ENCODE measurements at places on chromosomes 1 and 21. TPM values are rescaled to one million over a fixed set of nuclear protein-coding genes. Genes with fewer than 3 reads are reported as not detected.
A peak's percentile ranks its signal among the peaks of the same experiment; 100 is the strongest.

The COL6A2 gene
- 55.7 TPM for total RNA-seq

The TMEM269 gene
- not detected for total RNA-seq

The AIRE gene
- 0.11 TPM for total RNA-seq

The ERG gene
- total RNA-seq, result 2.5 TPM

The SH3D21 gene
- total RNA-seq, result 22.8 TPM

The AVPR1B gene
- 0.89 TPM for total RNA-seq

The OR2AK2 gene
- not detected for total RNA-seq

The ELF3 gene
- total RNA-seq, result 1,162 TPM

The TSPAN2 gene
- 14.6 TPM for total RNA-seq

The ADAM30 gene
- not detected for total RNA-seq

The PTGER3 gene
- 3.7 TPM for total RNA-seq

- H3K27me3 ChIP-seq, result no peaks in the 10 kb centered on the region
- no peak overlapping the region for H3K4me3 ChIP-seq
- H3K4me1 ChIP-seq, result no peaks in the 10 kb centered on the region
- peak overlapping the region; percentile 52 for H3K27ac ChIP-seq
These were observed 3.7 kb upstream of the SLC1A7 start for GRCh38 chr1:53145942-53146708.

- H3K27me3 ChIP-seq, result no peaks in the 10 kb centered on the region
- no peak for DNase-seq
- no peak overlapping the region for H3K4me3 ChIP-seq
- no peaks in the 10 kb centered on the region for H3K36me3 ChIP-seq
- no peak overlapping the region for H3K27ac ChIP-seq
These were observed 131.0 kb downstream of the KCNT2 start for GRCh38 chr1:196477262-196477661.

DNA sequence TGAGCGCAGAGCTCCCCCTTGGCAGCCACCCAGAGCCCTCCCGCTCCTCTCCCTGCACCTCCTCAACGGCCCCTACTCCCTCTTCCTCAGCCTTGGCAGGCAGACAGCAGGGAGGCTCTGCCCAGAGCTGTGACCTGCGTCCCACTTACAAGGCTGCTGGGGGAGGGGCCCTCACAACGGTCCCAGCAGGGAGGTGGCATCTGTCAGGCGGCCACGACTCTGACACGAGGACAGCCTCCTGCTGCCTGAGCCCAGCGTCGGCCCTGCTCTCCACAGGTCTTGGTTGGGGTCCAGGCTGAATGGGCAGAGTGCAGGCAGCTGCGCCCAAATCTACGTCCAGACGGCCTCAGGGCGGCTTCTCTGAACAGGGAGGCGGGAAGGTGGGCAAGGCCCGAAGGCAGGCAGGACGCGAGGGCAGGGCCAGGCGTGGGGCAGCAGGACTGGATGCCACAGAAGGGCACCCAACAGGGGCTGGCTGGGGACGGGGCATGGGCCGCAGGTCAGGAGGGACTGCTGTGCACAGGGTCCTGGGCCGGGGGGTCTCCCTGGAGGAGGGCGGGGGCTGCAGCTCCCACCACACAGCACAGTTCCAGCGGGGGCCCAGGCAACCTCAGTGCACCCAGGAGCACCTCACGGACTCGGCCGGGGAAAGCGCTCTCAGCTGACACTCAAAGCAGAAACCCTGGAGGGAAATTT is 7.5 kb downstream of the SLC19A1 start:
- H3K27ac ChIP-seq, result no peak overlapping the region
- H3K27me3 ChIP-seq, result no peaks in the 10 kb centered on the region
- H3K4me1 ChIP-seq, result peaks cover 22% of the 10 kb centered on the region
- no peak overlapping the region for H3K4me3 ChIP-seq

- H3K27ac ChIP-seq, result no peak overlapping the region
- H3K27me3 ChIP-seq, result no peaks in the 10 kb centered on the region
- no peaks in the 10 kb centered on the region for H3K4me1 ChIP-seq
- H3K36me3 ChIP-seq, result no peaks in the 10 kb centered on the region
These were observed 9.9 kb upstream of the HAO2 start for GRCh38 chr1:119358636-119359035.

DNA sequence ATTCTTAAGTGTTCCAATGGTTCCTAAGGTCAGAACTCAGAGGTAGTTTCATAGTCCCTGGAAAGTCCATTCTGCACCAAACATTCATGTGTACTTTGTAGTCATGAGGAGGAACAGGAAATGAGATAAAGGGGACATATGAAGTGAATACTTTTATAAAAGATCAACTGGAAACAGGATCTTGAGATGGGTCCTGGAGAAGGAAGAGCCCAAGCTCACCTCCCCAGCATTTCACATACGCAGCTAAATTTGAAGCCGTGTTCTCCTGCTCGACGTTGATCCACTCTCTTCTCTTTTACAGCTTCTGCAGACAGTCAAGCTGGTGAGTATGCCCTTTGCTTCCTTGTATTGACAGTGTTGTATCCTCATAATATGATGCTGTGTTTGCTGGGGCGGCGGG is 429 bp downstream of the FCGR2A start:
- H3K4me1 ChIP-seq, result no peaks in the 10 kb centered on the region
- no peak overlapping the region for H3K27ac ChIP-seq
- no peaks in the 10 kb centered on the region for H3K36me3 ChIP-seq
- H3K4me3 ChIP-seq, result no peak overlapping the region

- DNase-seq, result no peak
- no peaks in the 10 kb centered on the region for H3K36me3 ChIP-seq
- H3K4me1 ChIP-seq, result no peaks in the 10 kb centered on the region
- no peaks in the 10 kb centered on the region for H3K27me3 ChIP-seq
These were observed 52.7 kb upstream of the GRHL3 start for GRCh38 chr1:24266398-24266941.

GRCh38 chr1:107343601-107344000 is 202.8 kb downstream of the NTNG1 start:
- no peak for DNase-seq
- H3K27ac ChIP-seq, result no peak overlapping the region
- no peak overlapping the region for H3K4me3 ChIP-seq
- no peaks in the 10 kb centered on the region for H3K4me1 ChIP-seq

DNA sequence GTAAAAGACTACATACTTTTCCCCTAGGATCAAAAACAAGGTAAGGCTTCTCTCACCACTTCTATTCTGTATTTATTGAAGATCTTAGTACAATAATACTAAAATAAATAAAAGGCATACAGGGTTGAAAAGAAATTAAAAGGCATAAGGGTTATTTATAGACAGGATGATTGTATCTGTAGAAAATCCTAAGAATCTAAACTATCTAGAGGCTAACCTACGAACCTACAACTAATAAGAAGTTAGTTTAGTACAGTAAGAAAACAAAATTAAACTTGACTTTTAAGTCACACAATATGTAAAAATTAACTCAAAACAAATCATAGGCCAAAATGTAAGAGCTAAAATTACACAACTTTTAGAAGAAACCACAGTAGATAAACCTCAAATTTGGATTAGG is 50.4 kb upstream of the ADAM30 start:
- no peaks in the 10 kb centered on the region for H3K4me1 ChIP-seq
- no peak overlapping the region for H3K27ac ChIP-seq
- H3K4me3 ChIP-seq, result no peak overlapping the region
- DNase-seq, result no peak
- H3K36me3 ChIP-seq, result peaks cover 3% of the 10 kb centered on the region
- H3K27me3 ChIP-seq, result no peaks in the 10 kb centered on the region

DNA sequence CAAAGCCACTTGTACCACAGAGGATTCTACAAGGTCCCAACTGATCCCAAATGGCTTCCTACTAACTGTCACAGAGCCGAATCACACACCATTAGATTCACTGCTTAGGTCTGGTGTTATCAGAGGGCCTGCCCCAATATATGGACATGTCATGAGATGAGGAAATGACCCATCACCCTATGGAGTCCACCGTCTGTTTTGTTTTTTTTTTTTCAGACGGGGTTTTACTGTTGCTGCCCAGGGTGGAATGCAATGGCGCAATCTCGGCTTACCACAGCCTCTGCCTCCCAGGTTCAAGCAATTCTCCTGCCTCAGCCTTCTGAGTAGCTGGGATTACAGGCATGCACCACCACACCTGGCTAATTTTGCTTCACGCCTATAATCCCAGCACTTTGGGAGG is 83.8 kb upstream of the ETS2 start:
- H3K4me1 ChIP-seq, result no peaks in the 10 kb centered on the region
- DNase-seq, result no peak
- no peaks in the 10 kb centered on the region for H3K36me3 ChIP-seq

- no peak overlapping the region for H3K4me3 ChIP-seq
- DNase-seq, result peak; percentile 59
- H3K36me3 ChIP-seq, result no peaks in the 10 kb centered on the region
- no peaks in the 10 kb centered on the region for H3K27me3 ChIP-seq
These were observed 2.8 kb upstream of the TTC22 start for GRCh38 chr1:54803761-54804470.

GRCh38 chr1:193322211-193322610 is 135.8 kb upstream of the B3GALT2 start:
- no peak overlapping the region for H3K4me3 ChIP-seq
- no peak overlapping the region for H3K27ac ChIP-seq
- no peaks in the 10 kb centered on the region for H3K27me3 ChIP-seq

- peaks cover 7% of the 10 kb centered on the region for H3K4me1 ChIP-seq
- H3K27ac ChIP-seq, result no peak overlapping the region
- no peak overlapping the region for H3K4me3 ChIP-seq
These were observed 2.7 kb upstream of the ADSS2 start for GRCh38 chr1:244454412-244454811.

- no peaks in the 10 kb centered on the region for H3K36me3 ChIP-seq
- H3K4me1 ChIP-seq, result no peaks in the 10 kb centered on the region
- no peaks in the 10 kb centered on the region for H3K27me3 ChIP-seq
- H3K4me3 ChIP-seq, result no peak overlapping the region
These were observed 7.8 kb downstream of the C1orf141 start for GRCh38 chr1:67126974-67127373.

GRCh38 chr21:33237486-33237885 is 7.7 kb downstream of the IFNAR2 start:
- H3K4me3 ChIP-seq, result no peak overlapping the region
- H3K4me1 ChIP-seq, result no peaks in the 10 kb centered on the region
- DNase-seq, result no peak
- no peaks in the 10 kb centered on the region for H3K27me3 ChIP-seq

DNA sequence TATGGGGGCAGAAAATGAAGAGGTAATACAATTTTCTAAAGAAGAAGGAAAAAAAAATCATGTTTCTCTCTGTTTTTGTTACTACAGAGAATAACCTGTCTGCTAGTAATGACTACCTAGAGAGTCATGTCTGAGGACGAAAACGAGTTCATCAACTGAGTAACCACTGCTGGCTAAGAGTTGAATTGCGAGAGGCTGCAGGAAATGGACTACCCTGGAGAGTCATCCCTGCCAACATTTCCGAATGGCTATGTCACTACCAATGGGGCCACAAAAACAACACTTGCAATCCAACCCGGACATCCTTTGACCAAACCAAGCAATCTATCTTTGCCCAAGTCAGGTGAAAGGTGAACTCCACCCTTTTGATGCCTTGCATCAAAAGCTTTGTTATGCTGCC is 120.6 kb downstream of the FCRL5 start:
- DNase-seq, result no peak
- no peak overlapping the region for H3K4me3 ChIP-seq
- H3K27me3 ChIP-seq, result no peaks in the 10 kb centered on the region
- no peak overlapping the region for H3K27ac ChIP-seq

DNA sequence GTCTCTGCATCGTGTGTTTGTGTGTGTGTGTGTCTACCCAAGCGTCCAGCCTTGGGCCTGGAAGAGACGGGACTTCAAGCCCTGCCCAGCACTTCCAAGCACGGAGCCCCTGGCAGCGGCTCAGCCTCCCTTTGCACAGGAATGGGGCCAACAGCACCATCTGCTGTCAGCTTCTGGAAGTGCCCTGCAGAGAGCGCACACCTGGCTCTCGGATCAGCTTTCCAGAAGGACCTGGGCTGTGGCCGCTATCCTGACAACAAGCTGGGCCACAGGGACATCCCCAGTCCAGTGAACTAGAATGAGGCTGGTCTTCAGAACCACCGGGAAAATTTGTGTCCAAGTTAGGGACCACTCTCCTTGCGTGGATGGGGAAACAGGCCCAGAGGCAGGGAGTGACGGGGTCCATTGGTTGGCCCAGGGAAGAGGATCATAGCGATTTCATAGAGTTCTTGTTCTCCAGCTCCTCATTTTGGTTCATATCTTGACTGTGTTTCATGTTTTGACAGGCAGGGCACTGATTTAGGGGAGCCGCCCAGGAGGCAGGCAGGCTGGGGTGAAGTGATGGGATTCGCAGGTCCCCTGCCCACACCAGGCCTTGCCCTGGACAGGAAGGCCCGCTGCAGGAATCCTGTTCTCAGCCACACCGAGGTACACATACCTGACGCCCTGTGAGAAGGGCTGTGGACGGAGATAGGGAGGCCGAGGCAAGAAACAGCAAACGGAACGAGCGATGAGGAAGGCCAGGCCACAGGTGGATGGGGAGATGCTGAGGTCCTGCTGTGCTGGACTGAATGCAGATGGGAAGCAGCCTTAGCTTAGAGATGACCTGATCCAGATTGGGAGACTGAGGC is 38.4 kb downstream of the TAS1R2 start:
- H3K27ac ChIP-seq, result no peak overlapping the region
- H3K27me3 ChIP-seq, result peaks cover 9% of the 10 kb centered on the region
- H3K36me3 ChIP-seq, result no peaks in the 10 kb centered on the region
- no peak overlapping the region for H3K4me3 ChIP-seq
- peak; percentile 75 for DNase-seq
- H3K4me1 ChIP-seq, result no peaks in the 10 kb centered on the region

DNA sequence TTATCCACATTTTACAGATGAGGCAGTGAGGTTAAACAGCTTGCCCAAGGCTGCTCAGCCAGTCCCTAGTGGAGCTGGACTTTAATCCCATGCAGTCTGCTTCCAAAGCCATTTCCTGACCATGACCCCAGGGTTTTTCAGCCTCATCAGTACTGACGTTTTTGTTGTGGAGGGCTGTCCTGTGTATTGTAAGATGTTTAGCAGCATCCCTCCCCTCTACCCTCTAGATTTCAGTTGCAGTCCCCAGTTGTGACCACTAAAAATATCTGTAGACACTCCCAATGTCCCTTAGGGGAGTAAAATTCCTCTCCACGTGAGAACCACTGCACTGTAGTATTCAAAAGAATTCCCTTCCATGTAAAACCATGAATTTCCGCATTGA is 30.2 kb upstream of the C1orf105 start:
- peak overlapping the region; percentile 33 for H3K27ac ChIP-seq
- H3K27me3 ChIP-seq, result no peaks in the 10 kb centered on the region
- H3K4me1 ChIP-seq, result no peaks in the 10 kb centered on the region

DNA sequence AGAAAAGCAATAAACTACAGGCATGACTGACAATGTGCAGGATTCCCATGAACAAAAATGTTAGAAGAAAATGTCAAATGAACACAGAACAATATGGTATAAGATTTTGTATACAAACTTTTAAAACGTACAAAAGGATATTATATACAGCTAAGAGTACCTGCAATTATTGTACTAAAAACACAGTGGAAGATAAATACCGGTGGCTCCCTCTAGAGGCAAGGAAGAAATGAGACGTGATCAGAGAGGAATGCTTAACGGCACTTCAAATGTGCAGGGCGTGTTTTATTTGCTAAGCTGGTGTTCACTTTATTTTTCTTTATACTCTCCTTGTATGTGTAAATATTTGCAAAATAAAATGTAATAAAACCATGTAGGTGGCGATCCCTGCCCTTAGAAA is 191.8 kb upstream of the SAMSN1 start:
- H3K27me3 ChIP-seq, result no peaks in the 10 kb centered on the region
- no peaks in the 10 kb centered on the region for H3K4me1 ChIP-seq
- H3K36me3 ChIP-seq, result no peaks in the 10 kb centered on the region
- no peak overlapping the region for H3K4me3 ChIP-seq
- no peak overlapping the region for H3K27ac ChIP-seq

- H3K27ac ChIP-seq, result no peak overlapping the region
- H3K4me3 ChIP-seq, result no peak overlapping the region
- H3K36me3 ChIP-seq, result no peaks in the 10 kb centered on the region
- H3K27me3 ChIP-seq, result no peaks in the 10 kb centered on the region
- H3K4me1 ChIP-seq, result no peaks in the 10 kb centered on the region
- no peak for DNase-seq
These were observed 668.8 kb downstream of the KIF26B start for GRCh38 chr1:245823408-245824147.

- DNase-seq, result peak; percentile 68
- no peaks in the 10 kb centered on the region for H3K27me3 ChIP-seq
- peak overlapping the region; percentile 98 for H3K27ac ChIP-seq
These were observed 561 bp upstream of the COQ8A start for GRCh38 chr1:226939438-226940028.

Measured in colonic mucosa (tissue), 4 donors.